Bronchial epithelial cell (primary cell): ENCODE measurements at places on chromosomes 1 and 21.

- no peak for DNase-seq
Measured at GRCh38 chr1:58708166-58708565, 8.3 kb upstream of the MYSM1 start.

DNA sequence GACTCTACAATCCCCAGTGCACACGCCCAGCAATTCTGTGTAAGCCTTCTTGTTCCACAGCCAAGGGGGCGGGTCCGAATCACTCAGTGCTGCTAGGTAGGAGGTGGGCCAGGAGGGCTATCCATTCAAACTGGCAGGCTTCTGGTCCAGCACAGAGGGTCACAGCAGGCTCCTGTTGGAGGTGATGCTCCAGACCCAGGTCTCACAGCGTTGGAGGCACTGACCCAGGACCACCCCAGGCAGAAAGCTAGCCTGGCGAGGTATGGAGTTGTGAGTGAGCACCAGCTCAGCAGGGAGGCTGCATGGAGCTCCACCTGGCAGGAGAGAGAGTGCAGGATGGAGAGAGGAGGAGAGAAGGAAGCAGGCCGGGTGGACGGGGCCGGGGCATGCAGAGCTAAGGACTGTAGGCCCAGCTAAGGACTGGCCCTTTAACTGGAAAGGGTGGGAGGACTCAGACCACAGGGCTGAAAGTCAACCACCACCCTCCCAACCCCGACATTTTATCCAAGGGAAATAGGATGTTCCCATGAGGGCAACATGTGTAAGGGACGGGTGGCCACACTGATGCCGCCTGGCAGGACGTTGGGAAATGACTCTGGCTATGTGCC lies 38.7 kb downstream of the GPR161 start:
- no peak for DNase-seq

- no peak for DNase-seq
Measured at GRCh38 chr21:41674402-41674801, 92.5 kb downstream of the RIPK4 start.

DNA sequence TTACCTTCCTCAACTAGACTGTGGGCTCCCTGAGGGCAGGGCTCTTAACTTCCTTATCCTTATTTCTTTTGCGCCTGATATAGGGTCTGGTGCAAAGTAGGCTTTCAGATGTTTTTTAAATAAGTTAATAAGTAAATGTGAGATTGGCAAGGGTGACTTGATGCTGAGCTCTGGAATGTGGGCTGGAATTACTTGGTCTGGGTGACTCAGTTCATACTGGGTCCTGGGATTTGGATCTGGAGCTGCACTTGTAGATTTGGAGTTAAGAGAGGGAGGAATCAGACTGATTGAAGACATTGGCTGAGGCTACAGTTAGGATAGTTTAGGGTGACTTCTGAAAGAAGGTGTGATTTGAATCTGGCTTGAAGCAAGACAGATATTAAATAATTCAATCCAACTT lies 190.9 kb downstream of the GIPC2 start:
- DNase-seq: peak; percentile 45

DNA sequence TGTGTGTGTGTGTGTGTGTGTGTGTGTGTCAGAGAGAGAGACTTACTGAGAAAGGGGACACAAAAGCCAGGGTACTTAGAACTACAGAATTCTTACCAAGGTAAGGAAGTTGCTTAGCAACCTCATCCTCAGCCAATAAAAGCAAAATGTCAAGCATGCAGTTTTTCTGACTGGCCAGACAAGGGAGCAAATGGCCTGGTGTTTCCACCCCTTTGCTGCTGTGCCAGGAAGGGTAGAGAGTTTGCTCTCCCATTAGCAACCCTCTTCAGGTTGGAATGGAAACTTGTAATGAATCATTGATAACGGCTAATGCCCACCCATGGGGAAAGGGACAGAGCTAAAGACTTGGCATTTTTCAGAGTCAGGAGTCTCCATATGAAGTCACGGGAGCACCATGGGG lies 10.6 kb downstream of the RXRG start:
- no peak for DNase-seq

DNA sequence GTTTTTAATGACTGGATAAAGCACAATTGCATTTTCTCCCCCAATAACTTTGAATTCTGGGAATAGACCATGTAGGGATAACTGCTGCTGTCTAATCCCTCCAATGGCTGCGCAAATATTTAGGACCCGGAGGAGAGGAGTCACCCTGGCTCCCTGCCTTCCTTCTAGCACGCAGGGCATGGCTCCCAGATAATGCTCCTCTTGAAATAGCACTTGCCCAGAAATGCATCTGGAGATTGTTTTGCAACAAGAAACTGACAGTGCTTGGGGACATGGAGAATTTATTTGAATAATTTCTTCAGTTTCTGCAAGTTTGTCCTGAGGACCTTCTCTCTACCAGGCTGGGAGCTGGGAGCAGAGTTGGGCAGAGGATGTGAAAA lies 83.5 kb downstream of the MAN1C1 start:
- no peak for DNase-seq

GRCh38 chr1:146032631-146033219 lies 11.2 kb upstream of the HJV start:
- peak; percentile 59 for DNase-seq

DNA sequence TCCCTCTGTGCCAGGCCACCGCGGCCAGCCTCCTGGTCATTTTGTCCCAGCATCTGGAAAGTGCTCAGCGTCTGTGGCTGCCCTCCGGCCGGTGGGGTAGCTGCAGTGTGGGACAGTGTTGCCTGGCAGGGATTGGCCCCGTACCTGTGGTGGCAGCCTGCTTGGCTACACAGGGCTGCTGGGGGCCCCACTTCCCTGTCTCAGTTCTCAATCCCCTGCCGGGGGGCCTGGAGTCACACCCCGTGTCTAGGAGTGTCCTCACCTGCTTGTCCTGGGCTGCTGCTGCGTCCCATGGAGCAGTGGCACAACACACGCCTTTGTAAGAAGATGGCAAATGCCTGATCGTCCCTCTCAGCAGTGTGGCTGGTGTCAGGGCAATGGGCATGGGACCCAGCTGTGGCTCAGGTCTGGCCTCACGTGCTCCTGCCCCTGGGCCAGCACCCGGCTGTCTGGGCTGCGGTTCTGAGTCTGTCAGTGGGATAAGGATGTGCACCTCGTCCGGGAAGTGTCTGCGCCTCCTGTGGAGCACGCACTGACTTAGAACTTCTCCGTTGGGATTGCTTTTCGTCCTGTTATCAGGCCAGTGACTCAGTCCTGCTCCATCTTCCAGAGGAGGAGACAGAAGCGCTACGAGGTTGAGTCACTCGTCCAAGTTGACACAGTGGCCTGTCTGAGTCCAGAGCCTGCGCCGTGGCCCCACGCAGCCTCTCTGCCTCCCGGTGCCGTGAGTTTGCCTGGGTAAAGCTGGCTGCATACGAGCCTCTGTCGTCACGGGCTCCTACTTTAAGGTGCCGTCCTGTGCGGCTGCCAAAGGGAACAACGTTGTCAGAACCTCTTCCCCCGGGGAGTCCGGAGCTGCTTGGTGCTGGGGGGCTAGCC lies 41.0 kb downstream of the CRYAA start:
- peak; percentile 17 for DNase-seq

DNA sequence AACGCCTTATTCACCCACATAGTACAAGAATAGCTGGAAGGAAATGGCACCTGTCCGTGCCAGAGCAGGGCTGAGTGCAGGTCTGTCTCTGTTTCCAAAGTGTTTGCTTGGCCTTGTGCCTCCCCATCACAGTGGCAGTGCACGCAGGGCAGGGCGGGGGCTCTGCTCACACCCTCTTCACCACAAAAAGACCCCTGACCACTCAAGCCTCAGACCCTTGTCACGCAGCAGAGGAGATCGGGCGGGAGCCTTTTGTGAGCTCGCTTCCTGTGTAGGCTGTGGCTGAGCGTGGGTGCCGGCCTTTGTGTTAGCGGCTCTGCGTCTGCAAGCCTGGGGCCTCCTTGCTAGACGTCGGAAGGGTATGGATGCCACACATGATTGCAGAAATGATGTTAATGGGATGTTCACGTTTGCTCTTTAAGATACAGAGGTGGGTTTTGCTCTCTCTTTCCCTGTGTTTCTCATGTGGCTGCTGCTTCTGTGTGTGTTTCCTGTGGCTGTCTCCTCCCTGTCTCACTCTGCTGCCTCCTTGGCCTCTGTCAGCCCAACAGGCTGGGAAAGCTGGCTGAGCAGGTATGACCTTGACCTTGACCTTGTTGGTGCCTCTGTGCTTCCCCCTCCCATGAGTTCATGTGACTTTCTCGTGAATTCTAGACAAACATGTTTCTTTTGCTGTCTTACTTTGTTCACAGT lies 45.4 kb downstream of the S100B start:
- no peak for DNase-seq

DNA sequence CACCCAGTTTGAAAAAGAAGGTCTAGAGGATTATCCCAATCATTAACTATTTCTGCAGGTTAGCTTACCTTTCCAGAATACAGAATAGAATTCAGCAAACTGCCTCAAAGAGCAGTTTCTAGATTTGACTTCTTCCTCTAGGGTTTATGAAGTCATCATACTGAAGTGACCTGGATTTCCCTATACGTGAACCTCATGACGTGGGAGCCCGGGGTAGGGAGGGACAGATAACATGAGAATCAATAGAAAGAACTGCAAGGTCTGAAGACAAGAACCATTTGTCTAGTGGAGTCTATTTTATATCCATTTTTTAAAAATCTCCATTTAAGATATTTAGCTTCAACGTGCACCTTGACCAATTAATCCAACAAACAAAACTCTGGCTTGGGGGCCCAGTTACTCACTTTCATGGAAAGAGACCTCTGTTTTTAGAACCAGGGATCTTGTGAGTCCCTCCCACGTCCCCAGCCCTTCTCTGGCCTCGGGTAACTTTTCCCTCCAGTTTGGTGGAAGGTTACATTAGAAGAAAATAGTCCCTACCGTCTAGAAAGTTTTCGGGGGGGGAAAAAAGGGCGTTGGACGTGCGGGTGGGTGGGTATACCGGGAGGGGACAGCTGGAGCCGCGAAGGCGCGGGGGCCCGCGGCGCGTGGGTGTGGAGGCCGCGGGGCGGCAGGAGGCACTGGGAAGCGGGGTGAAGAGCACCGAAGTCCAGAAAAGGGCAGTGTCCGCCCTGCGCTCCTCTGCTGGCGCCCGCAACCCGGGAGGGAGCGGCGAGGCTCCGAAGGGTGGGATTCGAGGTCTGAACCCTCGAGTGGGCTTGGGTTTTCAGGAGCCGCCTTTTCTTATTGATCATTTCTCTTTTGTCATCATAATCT lies 13.8 kb upstream of the POGZ start:
- DNase-seq: peak; percentile 15

DNA sequence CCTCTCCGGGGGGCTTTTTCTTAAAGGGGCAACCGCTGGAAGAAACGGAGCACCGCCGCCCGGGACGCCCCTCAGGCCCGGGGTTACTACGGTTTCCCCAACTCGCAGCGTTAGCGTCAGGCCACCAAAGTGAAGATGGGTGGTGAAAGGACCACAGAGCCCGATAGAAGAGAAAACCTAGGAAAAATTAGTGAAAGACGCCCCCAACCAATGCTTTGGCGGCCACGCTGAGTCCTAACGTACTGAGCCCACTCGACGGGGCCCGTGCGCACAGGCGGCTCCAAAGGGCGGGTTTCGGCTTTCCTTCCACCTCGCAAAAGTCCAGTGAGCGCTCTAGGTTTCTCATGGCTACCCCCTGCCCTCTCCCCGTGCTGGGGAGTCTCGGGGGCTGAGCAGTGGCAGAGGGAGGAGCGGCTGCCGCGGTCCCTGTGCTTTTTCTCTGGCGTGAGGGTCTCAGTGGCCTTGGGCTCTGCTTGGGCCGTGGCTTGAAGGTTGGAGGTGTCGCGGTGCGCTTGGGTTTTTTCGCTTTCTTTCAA lies 12.2 kb upstream of the SPEN start:
- DNase-seq: no peak

- no peak for DNase-seq
Measured at GRCh38 chr21:23281917-23282316, 2283.7 kb downstream of the NCAM2 start.

GRCh38 chr1:63651161-63651701 lies 58.0 kb downstream of the PGM1 start:
- DNase-seq: no peak

GRCh38 chr1:238589843-238590435 lies 699.2 kb upstream of the ZP4 start:
- no peak for DNase-seq
